ENCODE measurements at places on chromosomes 1 and 21.

GRCh38 chr1:110529011-110529410, 10.0 kb upstream of the KCNA10 start:
- no peak for DNase-seq

GRCh38 chr1:201606623-201607022, 67.7 kb downstream of the NAV1 start:
- DNase-seq: no peak

GRCh38 chr1:6599141-6599975, 3.3 kb downstream of the KLHL21 start:
- no peak for DNase-seq

DNA sequence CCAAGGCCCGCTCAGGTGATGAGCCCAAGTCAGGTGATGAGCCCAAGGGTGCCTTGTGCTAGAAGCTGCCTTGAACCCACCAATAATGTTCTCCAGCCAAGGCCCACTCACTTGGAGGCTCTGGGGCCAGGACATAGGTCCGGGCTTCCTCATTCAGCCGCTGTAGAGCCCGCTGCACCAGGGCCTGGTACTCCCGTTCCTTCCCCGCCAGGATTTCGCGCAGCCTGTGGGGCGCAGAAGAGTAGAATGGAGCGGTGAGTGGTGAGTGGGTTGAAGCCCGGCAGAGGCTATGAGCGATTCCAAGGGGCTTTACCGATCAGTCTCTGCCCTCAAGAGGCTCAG, 10.5 kb downstream of the MAP3K6 start:
- DNase-seq: no peak

DNA sequence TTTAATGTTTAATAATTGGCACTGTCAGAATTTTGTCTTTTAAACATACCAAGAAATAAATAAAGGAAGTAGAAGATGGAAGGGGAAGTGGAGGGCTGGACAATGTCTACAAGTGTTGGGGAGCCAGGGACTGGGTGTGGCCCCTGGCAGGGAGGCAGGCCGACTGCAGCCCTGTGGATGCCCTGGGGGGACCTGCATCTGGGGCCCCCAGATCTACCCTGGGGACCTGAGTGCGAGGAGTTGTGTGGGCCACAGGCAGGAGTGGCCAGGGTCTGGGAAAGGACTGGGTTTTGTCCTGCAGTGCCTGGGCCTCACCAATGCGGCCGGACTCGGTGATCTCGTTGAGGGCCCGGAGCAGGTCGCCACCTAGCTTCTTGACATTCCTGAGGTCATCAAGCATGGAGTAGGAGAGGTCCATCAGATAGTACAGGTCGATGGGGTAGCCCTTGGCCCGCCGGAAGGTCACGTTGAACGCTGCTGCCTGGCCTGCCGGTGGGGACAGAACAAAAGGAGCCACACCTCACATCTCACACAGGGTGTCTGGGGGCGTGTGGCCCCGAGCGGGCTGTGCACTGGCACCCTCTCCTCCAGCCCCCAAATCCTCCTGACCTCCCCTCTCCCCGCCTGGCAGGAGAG, 17.5 kb downstream of the ITGB2 start:
- DNase-seq: no peak

DNA sequence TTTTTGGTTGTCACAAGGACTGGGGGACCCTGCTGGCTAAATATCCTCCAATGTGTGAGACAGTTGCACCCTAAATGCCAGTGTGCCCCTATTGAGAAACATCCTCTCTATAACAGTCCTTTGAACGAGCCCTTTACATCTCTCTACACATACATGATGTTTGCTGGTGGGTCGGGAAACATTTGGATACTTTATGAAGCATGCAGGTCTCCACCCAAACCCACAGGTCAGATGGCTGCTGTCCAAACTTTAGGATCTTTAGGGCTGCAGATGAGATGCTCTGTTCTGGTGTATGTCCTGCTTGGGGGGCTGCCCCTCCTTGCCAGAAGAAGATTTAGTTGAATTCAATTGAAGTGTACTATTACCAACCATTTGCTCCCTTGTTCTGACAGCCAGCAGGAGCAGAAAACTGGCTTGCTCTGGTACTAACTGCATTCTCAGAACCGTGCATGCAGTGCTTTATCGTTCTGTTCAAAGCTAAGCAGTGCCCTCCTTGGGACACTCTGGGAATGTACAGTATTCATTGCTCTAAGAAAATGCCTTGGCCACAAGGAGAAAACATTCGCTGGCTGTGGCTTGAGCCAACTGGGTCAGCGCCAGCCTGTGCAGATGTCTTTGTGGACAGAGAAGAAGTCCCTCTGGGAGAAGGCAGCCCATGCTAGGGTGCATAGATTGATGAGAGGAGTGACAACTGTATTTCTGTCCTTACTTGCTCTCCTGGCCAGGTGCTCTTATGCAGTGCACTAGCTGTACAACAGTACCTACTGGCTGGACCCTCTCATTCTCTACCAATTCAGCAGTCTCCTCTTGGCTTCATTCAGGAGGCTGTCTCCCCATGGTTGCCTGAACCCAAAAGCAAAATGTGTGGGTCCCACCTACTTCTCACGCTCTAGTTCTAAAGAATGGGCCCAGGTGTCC, 61.4 kb upstream of the DIRAS3 start:
- peak; percentile 14 for DNase-seq

DNA sequence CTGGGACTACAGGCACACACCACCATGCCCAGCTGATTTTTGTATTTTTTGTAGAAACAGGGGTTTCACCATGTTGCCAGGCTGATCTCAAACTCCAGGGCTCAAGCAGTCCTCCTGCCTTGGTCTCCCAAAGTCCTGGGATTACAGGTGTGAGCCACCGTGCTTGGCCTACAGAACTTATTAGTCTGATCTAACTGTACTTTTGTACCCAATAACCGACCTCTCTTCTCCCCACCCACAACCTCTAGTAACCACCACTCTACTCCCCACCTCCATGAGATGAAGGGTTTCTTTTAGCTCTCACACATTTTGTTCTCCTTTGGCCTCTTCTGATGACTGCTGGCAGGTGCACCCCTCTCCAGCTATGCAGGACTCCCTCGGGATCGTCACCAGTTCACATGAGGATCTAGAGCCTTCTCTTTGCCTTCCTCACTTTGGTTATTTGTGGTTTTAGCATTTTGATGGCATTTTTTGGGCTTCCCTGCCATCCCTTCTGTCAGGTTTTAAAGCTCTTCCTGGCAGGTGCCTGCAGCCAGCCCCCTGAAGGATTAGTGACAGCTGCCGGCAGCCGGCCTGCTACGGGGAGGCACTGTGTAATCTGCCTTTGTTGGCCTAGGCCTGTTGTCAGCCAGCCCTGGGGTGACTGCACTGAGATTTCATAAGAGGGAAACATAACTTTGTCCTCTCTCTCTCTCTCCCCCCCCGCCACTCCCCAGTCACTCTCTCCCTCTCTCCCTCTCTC, 99.8 kb upstream of the ATP1A1 start:
- no peak for DNase-seq

DNA sequence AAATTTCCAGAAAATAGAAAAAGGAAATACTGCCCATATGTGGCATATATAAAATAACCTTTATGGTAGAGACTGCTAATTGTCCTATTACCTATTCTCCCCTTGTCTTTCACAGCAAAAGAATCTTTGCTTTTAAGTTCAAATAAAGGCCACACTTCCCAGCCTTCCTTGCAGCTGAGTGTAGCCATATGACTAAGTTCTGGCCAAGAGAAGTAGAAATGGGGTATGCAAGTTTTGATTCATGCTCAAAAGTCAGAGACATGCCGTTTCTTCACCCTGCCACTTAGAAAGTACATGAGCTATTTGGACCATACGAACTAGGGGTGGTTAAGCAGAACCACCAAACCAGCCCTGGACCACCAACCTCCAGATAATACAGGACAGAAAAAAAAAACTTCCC, 18.3 kb upstream of the S100A2 start:
- no peak for DNase-seq

- DNase-seq: no peak
Measured at GRCh38 chr1:92515796-92516201, 29.1 kb upstream of the GFI1 start.

DNA sequence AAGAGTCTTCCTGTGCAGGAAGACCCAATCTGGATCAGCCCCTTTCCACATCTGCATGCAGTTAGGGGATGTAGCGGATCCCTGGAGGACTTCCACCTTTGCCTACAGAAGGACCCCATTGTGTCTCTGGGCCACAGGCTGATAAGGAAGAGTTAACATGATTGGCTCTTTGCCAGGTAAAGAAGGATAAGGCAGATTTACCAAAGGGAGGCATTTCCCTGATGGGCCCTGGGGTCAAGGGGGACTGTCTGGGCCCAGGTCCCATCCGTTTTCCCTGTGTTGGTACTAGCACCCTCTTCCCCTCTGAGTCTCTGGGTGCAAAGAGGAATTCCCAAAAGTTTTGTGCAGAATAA, 29.1 kb downstream of the SLC26A9 start:
- no peak for DNase-seq

GRCh38 chr1:227192163-227192562, 126.1 kb downstream of the CDC42BPA start:
- no peak for DNase-seq

DNA sequence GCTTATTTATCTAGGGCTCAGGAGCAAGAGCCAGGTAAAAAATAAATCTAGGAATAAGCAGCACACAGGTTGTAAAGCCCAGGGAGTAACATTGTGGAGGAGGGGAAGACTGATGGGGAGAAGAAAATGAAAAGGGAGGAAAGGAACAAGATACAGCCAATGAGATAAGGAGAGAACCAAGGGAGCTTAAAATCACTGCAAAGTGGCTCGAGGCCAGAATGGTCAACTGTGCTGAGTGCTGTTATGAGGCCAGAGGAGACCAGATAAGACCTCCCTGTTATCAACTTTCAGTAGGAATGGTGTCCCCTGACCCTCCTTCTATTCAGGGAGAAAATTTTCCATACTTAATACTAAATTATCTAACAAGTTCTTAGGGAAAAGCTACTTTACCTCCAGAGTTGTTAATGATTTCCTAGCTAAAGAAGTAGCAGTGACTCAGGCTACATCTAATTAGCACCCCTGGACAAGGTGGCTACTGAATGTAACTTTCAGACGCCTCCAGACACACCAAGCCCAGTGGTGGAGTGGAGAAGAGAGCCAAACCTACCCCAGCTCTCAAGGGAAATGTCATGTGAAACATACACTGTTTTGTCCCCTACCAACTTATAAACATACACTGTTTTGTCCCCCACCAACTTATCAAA, 25.5 kb downstream of the ENAH start:
- DNase-seq: no peak

- no peak for DNase-seq
Measured at GRCh38 chr1:226717256-226717909, 21.7 kb downstream of the ITPKB start.

- no peak for DNase-seq
Measured at GRCh38 chr1:175040324-175040879, 17.2 kb upstream of the MRPS14 start.

GRCh38 chr1:2982615-2983318, 38.5 kb upstream of the ACTRT2 start:
- DNase-seq: no peak

GRCh38 chr1:94327001-94327690, 89.8 kb upstream of the ARHGAP29 start:
- DNase-seq: no peak

DNA sequence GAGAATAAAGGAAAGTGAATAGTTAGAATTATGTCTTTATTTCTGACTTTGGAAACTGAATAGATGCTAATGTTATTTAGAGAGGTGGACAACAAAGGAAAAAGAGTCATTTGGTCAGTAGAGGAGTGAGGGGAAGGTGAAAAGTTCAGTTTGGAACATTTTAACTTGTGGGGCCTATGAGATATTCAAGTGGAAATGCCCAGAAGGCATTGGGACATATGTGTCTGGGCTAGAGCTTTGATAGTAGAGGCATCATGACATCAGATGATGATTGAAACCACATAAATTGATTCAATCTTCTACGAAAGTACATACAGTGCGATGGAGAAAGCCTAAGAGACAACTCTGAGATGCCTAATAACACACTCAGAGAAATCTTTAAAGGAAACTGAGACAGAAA, 151.7 kb upstream of the COL11A1 start:
- no peak for DNase-seq

DNA sequence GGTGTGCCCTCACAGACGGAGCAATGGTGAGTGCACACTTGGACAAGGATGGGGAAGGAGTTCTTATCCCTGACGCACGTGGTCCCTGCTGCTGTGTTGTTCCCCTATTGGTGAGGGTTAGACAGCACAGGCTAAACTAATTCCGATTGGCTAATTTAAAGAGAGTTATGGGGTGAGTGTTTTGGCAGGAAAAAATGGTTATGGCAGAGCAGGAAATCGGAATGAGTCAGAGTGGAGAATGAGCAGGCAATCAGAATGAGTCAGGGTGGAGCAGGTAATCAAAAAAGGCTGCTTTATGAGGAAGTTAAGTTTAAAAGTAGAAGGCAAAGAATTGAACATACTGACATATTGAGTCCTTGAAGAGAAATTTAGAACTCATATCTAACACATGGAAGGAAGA, 100.5 kb downstream of the NGF start:
- no peak for DNase-seq

DNA sequence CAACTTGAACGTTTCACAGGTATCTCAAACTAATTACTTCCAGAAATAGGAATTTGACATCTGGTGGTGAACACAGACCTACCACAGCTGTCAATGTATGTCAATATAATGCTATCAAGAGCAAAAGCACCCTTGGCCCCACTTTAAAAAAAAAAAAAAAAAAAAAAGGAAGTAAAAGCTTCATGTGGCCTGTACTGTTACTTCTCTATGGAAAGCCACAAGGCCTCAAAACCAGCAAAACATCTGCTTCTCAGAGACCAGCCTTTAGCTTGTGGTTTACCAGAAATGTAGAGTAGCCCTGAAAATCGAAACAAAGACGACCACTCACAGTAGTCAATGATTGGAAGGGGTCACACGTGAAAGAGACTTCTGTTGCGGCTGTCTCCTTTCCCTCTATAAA, 109.6 kb downstream of the SLC45A1 start:
- no peak for DNase-seq

GRCh38 chr1:54404939-54405897, 976 bp downstream of the SSBP3 start:
- DNase-seq: peak; percentile 38

GRCh38 chr1:225462714-225463574, 35.1 kb upstream of the LBR start:
- DNase-seq: peak; percentile 81

GRCh38 chr1:5493851-5494311, 498.3 kb downstream of the NPHP4 start:
- no peak for DNase-seq

DNA sequence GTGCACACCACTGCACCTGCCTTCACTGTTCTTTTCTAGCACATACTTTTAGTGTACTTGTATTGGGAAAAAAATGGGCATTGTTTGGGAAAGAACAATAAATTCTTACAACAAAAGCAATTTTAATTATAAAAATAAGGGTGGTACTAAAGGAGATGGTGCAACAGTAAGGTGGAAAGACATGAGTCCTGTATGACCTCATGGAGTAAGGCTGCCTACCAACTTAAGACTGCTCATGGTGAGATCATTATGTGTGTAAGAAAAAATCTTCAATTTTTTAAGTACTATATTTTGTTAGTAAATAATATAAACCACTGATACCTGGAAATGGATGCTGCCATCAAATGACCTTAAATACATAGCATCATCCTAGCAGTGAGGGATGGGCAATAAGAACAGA, 29.6 kb upstream of the PHGDH start:
- DNase-seq: no peak

GRCh38 chr1:210981490-210981889, 152.5 kb downstream of the KCNH1 start:
- DNase-seq: no peak
